ENCODE measurements at places on chromosomes 1 and 21. TPM values are rescaled to one million over a fixed set of nuclear protein-coding genes. Genes with fewer than 3 reads are reported as not detected.

C21orf91 gene
- total RNA-seq, result 22.1 TPM

KCNA2 gene
- total RNA-seq, result not detected

MMP23B gene
- 1.4 TPM for total RNA-seq

DNA sequence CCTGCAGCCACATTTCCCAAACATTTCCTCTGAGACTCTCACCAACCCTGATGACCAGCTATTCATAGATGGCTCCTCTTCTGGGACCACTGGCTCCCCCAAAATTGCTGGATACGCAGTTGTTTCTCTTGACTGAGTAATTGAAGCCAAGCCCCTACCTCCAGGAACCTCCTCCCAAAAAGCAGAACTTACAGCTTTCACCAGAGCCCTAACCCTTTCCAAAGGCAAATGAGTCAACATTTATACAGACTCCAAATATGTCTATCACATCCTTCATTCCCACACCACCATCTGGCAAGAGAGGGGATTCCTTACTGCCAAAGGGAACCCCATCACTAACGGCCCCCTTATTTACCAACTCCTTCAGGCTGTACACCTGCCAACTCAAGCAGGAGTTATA, 20.3 kb upstream of the CA6 start:
- no peak overlapping the region for H3K4me3 ChIP-seq
- H3K27ac ChIP-seq, result no peak overlapping the region
- no peaks in the 10 kb centered on the region for H3K36me3 ChIP-seq
- no peaks in the 10 kb centered on the region for H3K27me3 ChIP-seq

DNA sequence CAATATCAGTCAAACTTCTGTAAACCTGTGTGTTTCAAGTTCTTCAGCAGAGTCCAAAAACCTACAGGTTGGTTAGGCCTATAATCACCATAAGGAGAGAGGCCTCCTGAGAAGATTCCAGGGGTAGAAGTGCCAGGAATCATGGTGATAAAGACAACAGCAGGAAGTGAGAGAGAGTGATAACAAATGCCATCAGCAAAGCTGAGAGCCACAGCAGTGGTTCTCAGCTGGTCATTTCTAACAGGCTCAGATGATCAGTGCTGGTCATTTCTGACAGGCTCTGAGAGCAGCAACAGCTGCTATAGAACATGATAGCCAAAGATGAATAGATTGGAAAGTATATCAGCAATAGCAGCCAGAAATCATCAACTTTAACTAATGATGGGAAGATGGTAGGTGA, 101.3 kb downstream of the TYW3 start:
- H3K27me3 ChIP-seq, result peaks cover 22% of the 10 kb centered on the region
- no peak overlapping the region for H3K4me3 ChIP-seq
- peaks cover 7% of the 10 kb centered on the region for H3K36me3 ChIP-seq
- no peak overlapping the region for H3K27ac ChIP-seq
- H3K4me1 ChIP-seq, result no peaks in the 10 kb centered on the region

- no peaks in the 10 kb centered on the region for H3K27me3 ChIP-seq
- H3K36me3 ChIP-seq, result no peaks in the 10 kb centered on the region
- no peak overlapping the region for H3K4me3 ChIP-seq
- DNase-seq, result no peak
- H3K4me1 ChIP-seq, result peaks cover 20% of the 10 kb centered on the region
- H3K27ac ChIP-seq, result peak overlapping the region; percentile 98
Measured at GRCh38 chr1:7550981-7551380, 220.1 kb upstream of the VAMP3 start.

- H3K4me3 ChIP-seq, result no peak overlapping the region
- DNase-seq, result peak; percentile 48
- no peaks in the 10 kb centered on the region for H3K36me3 ChIP-seq
- H3K27me3 ChIP-seq, result peaks cover 42% of the 10 kb centered on the region
- H3K27ac ChIP-seq, result no peak overlapping the region
Measured at GRCh38 chr1:226510453-226510852, 38.1 kb upstream of the STUM start.

DNA sequence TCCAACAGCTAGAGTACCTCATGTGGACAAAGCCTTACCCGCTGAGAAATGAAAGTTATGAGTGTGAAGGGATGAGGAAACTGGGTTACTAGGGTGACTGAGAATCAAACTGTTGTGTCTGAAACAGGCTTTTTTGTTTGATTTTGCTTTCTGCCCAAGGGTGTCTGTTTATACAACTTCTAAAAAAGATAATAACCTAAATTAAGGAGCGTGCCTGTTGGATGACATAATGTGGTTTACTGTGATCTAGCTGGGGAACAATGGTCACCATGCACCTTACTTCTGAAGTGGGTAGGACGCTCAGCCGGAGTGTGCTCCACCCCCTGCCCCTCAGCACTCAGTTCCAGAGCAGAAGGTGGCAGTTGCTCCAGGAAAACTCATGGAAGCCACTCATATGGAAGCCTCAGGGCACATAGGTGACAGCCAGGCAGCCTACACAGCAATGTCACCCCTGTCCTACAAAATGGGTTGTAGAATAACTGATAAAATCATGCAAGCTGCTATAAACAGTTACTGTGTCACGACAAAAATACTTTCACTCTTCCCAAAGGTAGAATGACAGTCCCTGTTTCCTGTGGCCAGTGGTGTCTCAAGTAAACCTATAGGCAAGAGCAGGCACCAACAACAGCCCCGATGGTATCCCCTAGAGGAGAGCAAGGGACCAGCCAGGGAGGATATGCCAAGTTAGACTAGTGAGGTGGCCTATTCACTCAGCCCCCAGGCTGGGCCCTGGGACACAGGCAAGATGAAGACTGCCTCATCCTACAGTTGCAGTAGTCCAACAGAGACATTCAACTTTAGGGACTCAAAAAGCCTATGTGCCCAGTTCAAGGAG, 29.3 kb downstream of the SIPA1L2 start:
- H3K4me3 ChIP-seq, result no peak overlapping the region
- no peak for DNase-seq
- no peak overlapping the region for H3K27ac ChIP-seq

GRCh38 chr1:6596351-6596750, 6.3 kb downstream of the KLHL21 start:
- H3K4me1 ChIP-seq, result peaks cover 17% of the 10 kb centered on the region
- H3K4me3 ChIP-seq, result no peak overlapping the region
- peaks cover 82% of the 10 kb centered on the region for H3K36me3 ChIP-seq
- no peak overlapping the region for H3K27ac ChIP-seq
- no peaks in the 10 kb centered on the region for H3K27me3 ChIP-seq

- H3K27ac ChIP-seq, result peak overlapping the region; percentile 63
- DNase-seq, result peak; percentile 87
- no peaks in the 10 kb centered on the region for H3K27me3 ChIP-seq
- H3K4me1 ChIP-seq, result peaks cover 57% of the 10 kb centered on the region
Measured at GRCh38 chr1:159211331-159212136, 6.9 kb downstream of the ACKR1 start.

- no peak for DNase-seq
- peaks cover 21% of the 10 kb centered on the region for H3K4me1 ChIP-seq
- H3K27ac ChIP-seq, result no peak overlapping the region
- H3K36me3 ChIP-seq, result peaks cover 5% of the 10 kb centered on the region
- H3K4me3 ChIP-seq, result no peak overlapping the region
Measured at GRCh38 chr1:172661107-172661506, 2.2 kb downstream of the FASLG start.

GRCh38 chr1:198934901-198935305, 296.1 kb downstream of the PTPRC start:
- H3K27ac ChIP-seq, result no peak overlapping the region
- no peaks in the 10 kb centered on the region for H3K36me3 ChIP-seq
- no peak overlapping the region for H3K4me3 ChIP-seq
- peaks cover 12% of the 10 kb centered on the region for H3K4me1 ChIP-seq

- H3K36me3 ChIP-seq, result peaks cover 61% of the 10 kb centered on the region
- no peak for DNase-seq
- H3K4me3 ChIP-seq, result no peak overlapping the region
- H3K27ac ChIP-seq, result no peak overlapping the region
- H3K27me3 ChIP-seq, result no peaks in the 10 kb centered on the region
Measured at GRCh38 chr1:96730574-96731298, 9.2 kb downstream of the PTBP2 start.

DNA sequence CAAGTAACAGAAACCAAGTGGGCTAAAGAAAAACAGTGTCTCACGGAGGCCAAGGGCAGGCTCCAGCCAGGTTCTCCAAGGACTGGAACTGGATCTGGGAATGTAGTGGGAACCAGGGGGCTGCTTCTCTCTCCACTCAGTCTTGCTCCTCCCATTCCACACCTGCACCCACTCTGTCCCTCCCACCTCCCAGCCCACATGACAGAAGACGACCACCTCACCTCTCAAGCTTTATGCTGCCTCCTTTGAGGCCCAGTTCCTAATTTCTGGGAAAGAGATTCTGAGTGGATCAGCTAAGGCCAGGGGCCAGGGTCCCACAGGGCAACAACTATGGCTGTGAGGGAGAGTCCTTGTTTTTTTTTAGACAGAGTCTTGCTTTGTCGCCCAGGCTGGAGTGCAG, 18.8 kb upstream of the CEP85 start:
- H3K27ac ChIP-seq, result no peak overlapping the region
- H3K27me3 ChIP-seq, result peaks cover 3% of the 10 kb centered on the region
- H3K4me3 ChIP-seq, result no peak overlapping the region
- DNase-seq, result no peak

GRCh38 chr1:208272311-208272710, 28.1 kb upstream of the PLXNA2 start:
- H3K4me3 ChIP-seq, result no peak overlapping the region
- H3K27ac ChIP-seq, result no peak overlapping the region
- H3K36me3 ChIP-seq, result no peaks in the 10 kb centered on the region
- no peaks in the 10 kb centered on the region for H3K4me1 ChIP-seq
- peaks cover 87% of the 10 kb centered on the region for H3K27me3 ChIP-seq
- DNase-seq, result no peak

DNA sequence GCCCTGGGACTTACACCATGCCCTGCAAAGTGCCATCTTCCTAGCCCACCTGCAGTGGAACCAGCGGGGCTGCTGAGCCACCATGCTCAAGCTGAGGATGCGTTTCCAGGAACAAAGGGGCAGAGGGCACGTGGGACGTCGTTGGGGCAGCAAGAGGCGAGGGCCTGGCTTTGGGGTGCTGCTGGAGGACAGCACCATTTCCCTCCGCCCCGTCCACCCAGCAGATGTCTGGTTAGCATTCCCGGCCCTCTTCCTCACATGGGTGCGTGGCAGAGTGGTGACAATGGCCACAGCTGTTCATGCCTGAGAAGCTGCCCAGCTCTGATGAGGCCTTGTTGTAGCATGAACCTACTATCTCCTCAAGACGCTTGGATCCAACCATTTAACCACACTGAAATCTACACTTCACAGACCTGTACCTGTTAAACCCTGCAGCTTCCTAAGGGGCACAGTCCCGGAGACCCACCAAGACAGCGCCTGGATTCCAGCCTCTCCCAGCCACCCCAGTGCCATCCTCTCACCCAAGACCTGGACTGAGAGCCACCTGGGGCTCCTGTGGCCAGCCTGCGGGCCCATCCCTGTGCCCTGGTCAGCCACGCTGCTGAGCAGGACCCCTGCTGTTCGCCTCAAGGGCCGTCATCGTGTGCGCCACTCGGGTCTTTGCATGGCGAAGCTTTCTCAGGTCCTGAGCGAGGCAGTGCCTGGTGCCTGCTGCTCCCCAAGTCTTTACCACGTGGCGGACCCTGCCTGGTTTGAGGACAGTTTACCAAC, 33.2 kb downstream of the SLC45A1 start:
- H3K27me3 ChIP-seq, result no peaks in the 10 kb centered on the region
- DNase-seq, result no peak
- H3K27ac ChIP-seq, result no peak overlapping the region
- no peak overlapping the region for H3K4me3 ChIP-seq
- peaks cover 11% of the 10 kb centered on the region for H3K4me1 ChIP-seq
- H3K36me3 ChIP-seq, result peaks cover 51% of the 10 kb centered on the region

GRCh38 chr1:22852144-22852655, 120.5 kb downstream of the LACTBL1 start:
- no peak for DNase-seq
- H3K4me3 ChIP-seq, result no peak overlapping the region
- H3K4me1 ChIP-seq, result peaks cover 6% of the 10 kb centered on the region
- peaks cover 14% of the 10 kb centered on the region for H3K27me3 ChIP-seq
- no peaks in the 10 kb centered on the region for H3K36me3 ChIP-seq

- H3K27ac ChIP-seq, result no peak overlapping the region
- H3K36me3 ChIP-seq, result no peaks in the 10 kb centered on the region
- DNase-seq, result no peak
- no peak overlapping the region for H3K4me3 ChIP-seq
- no peaks in the 10 kb centered on the region for H3K27me3 ChIP-seq
Measured at GRCh38 chr1:192878249-192878648, 69.4 kb downstream of the RGS2 start.

DNA sequence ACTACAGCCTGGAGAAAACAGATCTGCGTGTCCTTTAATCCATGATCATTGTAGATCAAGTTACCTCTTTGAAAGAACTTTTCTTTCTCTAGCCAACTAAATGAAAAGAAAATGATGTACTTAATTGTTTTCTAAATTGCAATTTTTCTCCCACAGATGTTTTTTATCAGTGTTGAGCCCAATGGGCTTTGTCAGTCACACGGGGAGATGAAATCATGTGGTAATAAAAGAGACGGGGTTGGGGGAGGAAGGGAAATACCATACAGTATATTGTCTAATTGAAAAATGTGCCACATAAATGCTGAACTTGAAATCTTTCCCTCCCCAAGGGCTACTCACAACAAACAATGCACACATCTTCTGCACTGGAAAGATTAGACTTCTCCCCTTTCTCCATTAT, 58.4 kb downstream of the NTMT2 start:
- no peak overlapping the region for H3K27ac ChIP-seq
- H3K4me1 ChIP-seq, result no peaks in the 10 kb centered on the region
- no peak for DNase-seq
- no peaks in the 10 kb centered on the region for H3K36me3 ChIP-seq
- H3K27me3 ChIP-seq, result no peaks in the 10 kb centered on the region
- no peak overlapping the region for H3K4me3 ChIP-seq

DNA sequence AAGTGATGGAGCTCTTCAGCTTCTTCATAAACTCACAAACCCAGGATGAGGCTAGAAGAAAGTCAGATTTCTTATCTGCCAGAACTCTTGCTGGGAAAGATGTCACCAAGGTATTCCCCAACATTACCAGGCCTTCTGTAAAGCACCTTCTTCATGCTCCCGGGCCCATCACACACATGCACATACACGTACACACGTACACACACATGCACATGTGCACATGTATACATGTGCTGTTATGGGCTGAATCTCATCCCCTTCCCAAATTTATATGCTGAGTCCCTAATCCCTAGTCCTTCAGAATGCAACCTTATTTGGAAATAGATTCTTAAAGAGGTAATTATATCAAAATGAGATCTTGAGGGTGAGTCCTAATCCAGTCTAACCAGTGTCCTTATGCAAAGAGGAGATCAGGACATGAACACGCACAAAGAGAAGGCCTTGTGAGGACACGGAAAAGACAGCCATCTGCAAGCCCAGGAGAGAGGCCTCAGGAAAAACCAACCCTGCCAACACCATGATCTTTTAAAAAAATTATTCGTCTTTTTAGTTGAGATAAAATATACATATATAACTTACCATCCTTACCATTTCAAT, 76.4 kb upstream of the LYST start:
- no peak for DNase-seq
- H3K27me3 ChIP-seq, result no peaks in the 10 kb centered on the region
- peaks cover 54% of the 10 kb centered on the region for H3K4me1 ChIP-seq
- no peak overlapping the region for H3K4me3 ChIP-seq

GRCh38 chr1:150154143-150154542, 4.4 kb downstream of the PLEKHO1 start:
- H3K4me1 ChIP-seq, result peaks cover 4% of the 10 kb centered on the region
- no peaks in the 10 kb centered on the region for H3K36me3 ChIP-seq
- H3K27me3 ChIP-seq, result no peaks in the 10 kb centered on the region
- DNase-seq, result no peak
